Substantia nigra (tissue), 51 donors: ENCODE measurements at places on chromosomes 1 and 21.

DNA sequence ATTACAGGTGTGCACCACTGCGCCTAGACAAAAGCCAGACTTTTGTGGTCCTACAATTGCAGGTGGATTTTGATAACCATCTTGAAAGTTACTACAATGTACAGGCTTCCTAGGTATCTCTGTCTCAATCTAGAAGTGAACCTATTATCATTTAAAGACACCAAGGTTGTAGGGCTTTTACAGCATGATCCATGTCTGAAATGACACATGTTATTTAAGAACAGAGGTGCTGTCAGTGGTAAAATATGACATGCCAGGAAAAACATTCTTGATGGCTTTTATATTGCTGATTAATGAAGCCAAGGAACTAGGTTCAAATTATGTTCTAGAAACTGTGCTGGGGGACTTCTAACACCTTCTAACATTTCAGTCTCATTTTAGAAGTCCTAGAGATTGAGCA lies 253.1 kb downstream of the SDCCAG8 start:
- no peak for DNase-seq

GRCh38 chr1:41626616-41627375 lies 142.3 kb upstream of the EDN2 start:
- DNase-seq, result no peak

DNA sequence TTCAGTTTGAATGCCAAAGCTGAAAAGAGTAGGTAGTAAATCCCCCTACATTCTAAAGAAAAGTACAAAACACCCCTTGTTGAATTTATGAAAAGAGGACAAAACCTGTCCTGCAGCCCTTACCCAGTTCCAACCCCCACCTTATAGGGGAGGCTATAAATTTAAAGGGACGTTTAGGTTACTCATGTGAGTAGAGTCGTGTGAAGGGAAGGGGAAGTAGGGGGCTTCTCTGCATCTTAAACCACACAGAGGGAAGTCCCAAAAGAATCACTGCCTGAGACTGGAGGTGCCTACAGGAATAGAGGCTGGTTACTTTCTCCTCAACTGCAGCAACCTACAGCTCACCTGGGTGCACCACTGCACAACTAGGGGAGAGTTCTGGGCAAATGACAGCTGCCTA lies 36.7 kb upstream of the KIRREL1 start:
- no peak for DNase-seq

GRCh38 chr1:67755619-67756018 lies 70.6 kb downstream of the GADD45A start:
- no peak for DNase-seq

GRCh38 chr1:154405747-154406571 lies 816 bp downstream of the IL6R start:
- DNase-seq, result peak; percentile 77

DNA sequence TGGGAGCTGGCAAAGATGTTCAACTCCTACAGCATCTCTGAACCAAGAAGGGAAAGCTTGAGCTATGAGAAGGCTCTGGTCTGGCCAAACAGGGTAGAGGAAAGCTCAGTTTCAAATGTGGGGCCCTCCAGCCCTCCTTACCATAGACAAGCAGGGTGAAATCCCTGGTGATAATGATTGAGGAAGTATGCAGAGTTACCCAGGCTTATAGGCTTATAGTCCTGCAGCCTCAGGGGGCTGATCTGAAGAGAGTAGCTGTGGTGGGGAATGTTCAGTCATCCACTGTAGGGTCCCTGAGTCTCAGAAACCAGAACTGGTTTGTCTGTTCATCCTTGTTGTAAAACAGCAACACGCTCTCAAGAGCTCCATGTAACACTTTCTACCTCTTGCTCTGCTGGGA lies 19.8 kb upstream of the LY9 start:
- no peak for DNase-seq

DNA sequence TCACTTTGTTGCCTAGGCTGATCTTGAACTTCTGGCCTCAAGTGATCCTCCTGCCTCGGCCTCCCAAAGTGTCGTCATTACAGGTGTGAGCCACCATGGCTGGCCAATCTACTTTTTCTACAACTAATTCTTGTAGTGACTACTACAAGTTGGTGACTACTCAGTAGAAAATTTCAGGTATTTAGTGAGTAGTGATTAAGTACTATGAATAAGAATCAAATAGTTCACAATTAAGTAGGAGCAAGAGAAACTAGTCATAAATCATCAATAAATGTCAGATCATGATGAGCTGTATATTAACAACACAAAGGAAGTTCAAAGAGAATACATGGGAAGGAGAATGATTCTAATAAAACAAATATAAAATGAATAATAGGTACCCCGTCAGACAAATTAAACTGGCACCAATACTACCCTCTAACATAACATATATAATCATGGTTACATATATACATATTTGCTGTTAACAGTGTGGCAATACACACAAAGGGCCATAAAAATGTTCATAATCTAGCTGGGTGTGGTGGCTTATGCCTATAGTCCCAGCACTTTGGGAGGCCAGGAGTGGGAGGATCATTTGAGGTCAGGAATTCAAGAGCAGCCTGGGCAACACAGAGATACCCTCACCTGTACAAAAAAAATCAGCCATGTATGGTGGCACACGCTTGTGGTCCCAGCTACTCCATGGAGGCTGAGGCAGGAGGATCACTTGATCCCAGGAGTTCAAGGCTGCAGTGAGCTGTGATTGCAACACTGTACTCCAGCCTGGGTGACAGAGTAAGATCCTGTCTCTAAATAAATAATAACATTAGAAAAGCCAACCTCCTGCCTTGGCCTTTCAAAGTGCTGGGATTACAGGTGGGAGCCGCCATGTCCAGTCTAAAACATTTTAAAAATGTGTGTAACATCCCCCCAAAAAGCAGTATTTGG lies 19.1 kb downstream of the YY1AP1 start:
- DNase-seq, result no peak

- no peak for DNase-seq
Observed at GRCh38 chr1:231106347-231106746, 55.5 kb upstream of the TRIM67 start.

DNA sequence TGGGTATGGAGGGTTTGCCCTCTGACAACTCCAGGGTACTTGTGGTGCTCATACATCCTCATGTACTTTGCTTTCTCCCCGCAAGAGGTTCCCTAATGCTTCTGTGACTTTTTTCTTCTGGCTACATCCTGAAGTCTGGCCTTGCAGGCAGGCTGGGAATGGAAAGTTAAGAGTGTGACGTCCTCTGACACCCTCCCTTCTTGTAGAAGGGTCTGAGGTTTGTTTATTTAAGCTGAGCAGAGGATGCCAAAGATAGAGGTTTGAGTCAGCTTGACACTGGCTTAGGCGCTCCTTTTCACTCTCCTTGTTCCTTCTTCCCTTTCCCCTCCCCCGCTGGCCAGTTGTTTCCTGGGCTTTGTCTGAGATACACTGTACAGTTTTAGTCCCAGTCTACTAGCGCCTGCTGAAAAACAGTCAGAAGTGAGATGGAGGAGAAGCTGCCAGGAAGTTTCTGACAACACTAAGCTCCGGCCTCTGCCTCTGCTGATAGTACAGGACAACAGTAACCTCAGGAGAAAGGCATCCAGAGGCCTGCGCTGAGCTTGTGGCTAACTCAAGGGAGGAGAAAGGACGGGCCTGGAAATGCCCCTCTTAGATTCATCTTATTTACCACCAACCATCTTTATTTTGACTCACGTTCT lies at the start of gene MACF1:
TSS of gene MACF1 (plus strand) at position 255 of the 641 bp plus-strand sequence. CDS start at position 583, 328 bp downstream.
- DNase-seq, result peak; percentile 47

DNA sequence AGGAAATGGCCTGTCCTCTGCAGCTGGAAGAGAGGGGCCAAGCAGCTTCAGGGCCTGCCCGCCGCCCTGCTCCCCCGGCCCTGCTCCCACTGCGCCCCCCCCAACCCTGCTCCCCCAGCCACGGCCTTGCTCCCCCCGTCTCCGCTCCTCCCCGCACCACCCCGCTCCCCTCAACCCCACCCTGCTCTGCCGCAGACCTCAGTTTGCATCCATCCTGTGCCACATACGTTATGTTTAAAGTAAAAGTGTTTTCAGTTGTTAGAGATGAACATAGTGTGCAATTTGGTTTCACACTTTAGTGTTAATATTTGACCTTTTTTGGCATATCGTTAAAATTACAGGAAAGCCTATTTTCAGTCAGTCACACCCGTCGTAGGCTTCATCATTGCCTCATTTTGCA lies 34.1 kb upstream of the DIP2A start:
- no peak for DNase-seq

GRCh38 chr1:235205687-235206086 lies 44.6 kb upstream of the RBM34 start:
- DNase-seq, result no peak

DNA sequence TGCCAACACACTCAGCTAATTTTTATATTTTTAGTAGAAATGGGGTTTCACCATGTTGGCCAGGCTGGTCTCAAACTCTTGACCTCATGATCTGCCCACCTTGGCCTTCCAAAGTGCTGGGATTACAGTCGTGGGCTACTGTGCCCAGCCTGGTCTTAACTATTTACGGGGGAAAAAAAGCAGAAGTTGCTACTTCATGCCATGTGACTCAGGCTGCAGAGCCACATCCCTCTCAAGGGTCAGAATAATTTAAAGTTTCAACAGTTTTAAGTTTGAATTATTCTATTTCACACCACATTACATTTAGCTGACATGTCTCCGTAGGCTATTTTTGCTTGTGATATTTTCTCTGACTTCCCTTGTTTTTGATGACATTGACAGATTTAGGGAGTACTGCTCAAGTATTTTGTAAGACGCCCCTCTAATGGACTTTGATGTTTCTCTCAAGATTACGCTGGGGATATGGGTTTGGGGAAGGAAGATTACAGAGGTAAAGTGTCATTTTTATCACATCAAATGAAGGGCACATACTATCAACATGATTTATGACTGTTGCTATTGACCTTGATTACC lies 14.6 kb upstream of the AGBL4 start:
- no peak for DNase-seq

DNA sequence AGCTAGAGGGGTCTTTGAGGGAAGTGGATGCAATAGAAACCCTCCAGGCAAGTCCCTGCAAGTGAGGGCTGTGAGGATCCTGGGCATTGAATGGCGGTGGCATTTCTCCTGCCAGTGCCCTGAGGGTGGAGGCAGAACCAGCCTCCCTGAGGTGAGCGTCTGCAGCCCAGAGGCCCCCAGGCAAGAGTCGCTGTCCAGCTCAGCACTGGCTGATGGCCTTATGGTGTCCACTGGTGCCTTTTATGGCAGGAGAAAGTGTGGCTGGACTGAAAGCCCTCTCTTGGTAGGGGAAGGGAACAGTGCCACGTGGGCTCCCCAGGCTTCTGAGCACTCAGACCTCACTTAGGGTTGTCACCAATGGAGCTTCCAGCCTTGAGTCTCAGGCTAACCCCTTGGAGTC lies 77.3 kb downstream of the SH3BGR start:
- DNase-seq, result no peak

- no peak for DNase-seq
Observed at GRCh38 chr1:152047413-152047729, 10.6 kb upstream of the S100A11 start.

- no peak for DNase-seq
Observed at GRCh38 chr1:168138134-168138533, 1.4 kb upstream of the GPR161 start.

DNA sequence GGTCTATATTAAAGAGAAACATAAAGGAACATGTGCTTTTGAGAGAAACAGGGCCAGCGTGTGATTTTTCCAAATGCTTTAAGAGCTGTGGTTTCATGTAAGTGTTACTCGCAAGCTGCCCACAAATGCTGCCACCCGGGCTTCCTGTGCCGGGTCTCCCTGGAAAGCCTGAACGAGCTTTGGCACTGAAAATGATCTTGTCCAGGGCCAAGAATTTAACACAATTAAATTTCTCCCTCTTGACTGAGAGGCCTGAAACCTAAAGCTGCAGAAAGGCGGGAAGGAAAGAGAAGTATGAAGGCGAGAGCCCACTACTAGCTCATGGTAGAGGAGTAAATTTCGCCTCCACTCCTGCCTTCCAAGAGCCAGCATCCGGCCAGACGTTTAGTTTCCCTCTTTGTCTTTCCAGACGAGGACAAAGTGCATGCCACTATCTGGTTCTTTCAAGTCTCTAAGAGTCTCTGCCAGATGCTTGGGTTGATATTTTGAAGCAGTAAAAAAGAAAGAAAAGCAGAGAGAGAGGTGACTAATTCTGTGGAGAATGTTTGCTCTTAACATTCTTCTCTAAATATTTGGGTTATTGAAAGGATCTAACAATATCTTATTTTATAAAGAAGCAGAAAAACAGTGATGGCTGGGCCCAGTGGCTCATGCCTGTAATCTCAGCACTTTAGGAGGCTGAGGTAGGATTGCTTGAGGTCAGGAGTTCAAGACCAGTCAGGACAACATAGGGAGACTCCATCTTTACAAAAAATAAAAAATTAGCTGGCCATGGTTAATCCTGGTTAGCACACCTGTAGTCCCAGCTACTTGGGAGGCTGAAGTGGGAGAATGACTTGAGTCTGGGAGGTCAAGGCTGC lies 100.0 kb upstream of the HNRNPU start:
- no peak for DNase-seq

DNA sequence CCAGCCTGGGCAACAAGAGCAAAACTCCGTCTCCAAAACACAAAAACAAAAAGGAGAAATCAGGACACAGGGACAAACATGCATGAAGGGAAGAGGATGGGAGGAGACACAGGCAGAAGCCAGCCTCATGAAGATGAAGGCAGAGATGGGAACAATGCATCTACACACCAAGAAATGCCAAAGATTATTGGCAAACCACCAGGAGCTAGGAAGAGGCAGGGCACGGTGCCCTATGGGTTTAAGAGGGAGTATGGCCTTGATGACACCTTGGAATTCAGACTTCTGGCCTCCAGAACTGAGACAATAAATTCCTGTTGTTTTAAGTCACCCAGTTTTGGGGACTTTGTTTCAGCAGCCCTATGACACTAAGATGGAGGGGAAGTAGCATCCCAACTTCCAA lies 5.2 kb downstream of the TMPRSS3 start:
- no peak for DNase-seq
